CD4-positive, alpha-beta T cell treated with Interleukin-12 subunit alpha and Interleukin-12 subunit beta, for 1 hour (primary cell): ENCODE measurements at places on chromosomes 12 and 14.

GRCh38 chr14:38138473-38139138 is 69.1 kb upstream of the SSTR1 start:
- no peak for DNase-seq

DNA sequence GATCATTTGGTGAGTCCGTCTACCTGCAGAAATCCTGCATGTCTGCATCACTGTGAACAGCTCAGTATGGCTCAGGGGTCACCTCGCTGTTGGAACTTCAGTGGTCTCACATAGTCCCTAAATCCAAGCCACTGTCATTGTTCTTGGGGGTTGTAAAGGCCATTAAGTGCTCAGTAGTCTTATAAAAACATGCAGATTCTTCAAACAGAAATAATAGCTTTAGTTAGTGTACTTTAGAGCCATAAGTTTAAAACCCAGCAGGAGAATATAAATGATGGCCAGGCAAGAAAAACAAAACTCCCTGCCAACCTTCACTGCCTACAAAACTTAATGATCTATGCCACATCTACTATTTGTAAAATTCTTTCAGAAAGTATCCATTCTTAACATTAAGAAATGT is 396.3 kb downstream of the SYT1 start:
- DNase-seq, result no peak

GRCh38 chr12:26017484-26018211 is 59.2 kb downstream of the RASSF8 start:
- DNase-seq, result no peak

DNA sequence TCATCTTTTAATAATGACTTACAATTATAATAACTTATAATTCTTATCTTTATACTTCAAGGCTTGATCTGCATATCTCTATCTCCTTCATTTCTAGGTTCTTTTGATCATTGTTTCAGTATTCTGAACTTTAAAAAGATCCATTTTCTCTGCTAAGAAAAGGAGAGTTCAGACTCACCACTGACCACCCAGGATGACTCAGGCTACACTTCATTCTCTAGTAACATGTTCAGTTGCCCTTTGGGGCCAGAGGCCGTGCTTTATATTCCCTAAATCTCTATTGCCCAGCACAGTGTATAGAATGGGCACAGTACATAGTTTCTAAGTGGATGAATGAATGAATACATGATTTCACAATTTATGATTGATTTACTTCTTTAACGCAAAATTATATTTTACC is 268.7 kb downstream of the AKAP6 start:
- no peak for DNase-seq

- no peak for DNase-seq
Measured at GRCh38 chr14:93318927-93319326, 13.9 kb downstream of the BTBD7 start.

DNA sequence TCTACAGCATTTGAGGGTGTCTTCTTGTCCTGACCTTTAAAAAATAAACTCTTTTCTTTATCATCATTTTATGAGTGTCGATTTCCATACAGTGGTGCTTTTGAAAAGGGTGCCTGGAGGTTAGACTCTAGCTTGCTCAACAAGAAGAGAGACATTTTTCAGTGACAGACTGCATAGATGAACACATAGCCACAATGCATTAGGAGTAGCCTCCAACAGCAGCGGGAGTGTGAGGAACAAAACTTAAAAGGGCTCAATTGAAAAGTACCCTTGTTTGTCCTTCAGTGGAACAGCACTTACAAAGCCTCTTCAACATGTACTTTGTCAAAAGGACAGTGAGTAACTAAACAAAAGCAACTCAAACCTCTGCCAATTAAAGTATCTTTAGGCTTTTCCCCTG is 119.3 kb downstream of the SOX5 start:
- DNase-seq, result no peak

DNA sequence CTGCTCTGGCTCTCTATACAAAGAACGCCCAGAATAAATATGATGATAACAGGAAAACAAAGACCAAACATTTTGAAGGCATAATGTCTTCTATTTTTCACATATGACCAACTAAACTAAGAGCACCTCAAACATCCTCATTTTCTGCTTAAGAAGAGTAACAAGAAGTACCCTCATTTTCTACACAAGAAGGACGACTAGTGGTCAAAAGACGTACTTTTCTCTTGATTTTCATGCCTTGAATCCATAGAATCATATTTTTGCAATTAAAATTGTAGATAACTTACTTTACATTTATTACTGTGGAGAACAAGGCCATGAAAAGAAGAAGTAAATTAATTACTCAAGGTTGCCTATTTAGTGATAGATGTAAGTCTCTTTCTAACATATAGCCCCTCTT is 358.6 kb downstream of the DUSP6 start:
- DNase-seq, result no peak

DNA sequence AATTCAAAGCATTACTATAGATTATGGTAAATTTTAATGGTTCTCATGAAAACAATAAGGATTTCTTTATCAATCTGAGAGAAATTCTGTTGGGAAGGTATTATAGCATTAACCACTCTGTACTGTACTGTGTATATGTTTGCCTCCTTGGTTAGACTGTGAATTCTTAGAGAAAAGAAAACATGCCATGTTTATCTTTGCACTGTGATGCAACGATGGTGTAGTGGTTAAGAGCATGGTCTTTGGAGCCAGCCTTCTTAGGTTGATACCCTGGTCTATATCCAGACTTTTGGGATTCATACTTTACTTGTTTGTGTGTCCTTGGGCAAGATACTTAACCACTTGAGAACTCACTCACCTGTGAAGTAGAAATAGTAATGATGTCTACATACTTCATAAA is 32.2 kb upstream of the NUBPL start:
- DNase-seq, result no peak

DNA sequence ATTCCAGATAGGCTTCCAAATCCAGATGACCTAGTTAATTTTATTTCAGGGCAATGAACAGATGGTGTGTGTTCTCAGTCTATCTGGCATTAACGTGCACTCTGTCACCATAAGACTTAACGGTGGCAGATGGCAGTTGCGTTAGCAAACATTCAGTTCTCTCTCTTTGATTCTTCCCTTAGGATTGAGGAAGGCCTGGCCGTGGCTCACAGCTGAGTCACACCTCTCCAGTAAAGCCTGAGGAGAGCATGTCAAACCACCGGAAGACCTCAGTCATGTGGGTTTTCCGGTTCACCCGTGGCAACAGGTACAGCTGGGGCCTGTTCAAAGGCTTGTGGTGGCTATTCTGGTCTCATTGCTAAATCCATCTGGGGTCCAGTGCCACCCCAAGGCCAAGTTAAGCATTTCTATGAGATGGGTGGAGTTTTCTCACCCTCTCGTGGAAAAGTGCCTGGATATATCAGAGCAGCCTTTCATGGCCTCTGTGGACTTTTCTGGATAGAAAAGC is 545.1 kb upstream of the ATP2B1 start:
- DNase-seq, result peak; percentile 45
